Stimulated activated CD8-positive, alpha-beta memory T cell treated with anti-CD3 and anti-CD28 coated beads, Interleukin-7, amount 100 ng/mL, for 1 hour (primary cell): ENCODE measurements at places on chromosomes 13 and 19.

DNA sequence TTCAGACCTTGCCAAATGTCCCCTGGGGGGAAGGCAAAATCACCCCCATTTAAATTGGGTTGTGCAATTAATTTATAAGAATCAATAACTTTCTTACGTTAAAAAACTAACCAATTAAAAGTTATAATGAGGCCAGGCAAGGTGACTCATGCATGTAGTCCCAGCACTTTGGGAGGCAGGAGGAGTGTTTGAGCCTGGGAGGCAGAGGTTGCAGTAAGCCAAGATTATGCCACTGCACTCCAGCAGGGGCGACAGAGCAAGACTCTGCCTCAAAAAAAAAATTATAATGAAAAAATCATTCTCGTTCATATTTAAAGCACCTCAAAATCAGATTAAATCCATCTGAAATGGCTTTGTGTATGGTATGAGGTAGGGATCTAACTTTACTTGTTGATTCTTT is 18.4 kb upstream of the SIGLEC14 start:
- no peak for DNase-seq

DNA sequence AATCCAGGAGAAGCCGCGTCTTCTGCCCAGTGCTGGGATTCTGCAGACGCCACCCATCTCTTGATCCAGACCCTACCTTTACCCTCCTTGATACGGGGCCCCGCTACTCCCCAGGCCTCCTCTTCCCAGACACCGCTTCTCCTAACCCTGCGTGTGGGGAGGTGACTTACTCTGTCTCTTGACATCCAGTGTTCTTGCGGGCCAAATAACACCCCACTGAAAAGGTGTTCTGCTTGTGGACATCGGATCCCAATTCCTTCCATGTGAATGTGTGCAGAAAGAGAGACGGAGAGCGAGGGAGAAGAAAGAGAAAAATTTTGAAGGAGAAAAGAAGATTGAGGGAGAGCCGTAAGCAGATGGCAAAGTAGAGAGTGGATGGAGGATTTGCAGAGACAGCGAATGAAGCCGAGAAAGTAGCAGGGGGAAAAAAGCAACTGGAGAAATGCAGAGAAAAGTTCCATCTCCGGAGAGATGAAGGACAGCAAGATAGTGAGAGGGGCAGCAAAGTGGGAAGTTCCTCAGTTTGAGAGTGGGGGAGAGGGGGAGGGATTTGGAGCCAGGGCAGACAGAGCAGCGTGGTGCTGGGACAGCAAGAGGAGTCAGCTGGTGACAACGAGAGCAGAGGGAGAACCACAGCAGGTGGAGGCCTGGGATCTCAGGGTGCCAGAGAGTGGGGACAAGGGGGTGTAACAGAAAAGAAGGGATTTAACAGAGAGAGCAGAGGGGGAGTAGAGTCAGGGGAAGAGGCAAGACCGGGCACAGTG is 814 bp downstream of the ZNF480 start:
- DNase-seq, result no peak

DNA sequence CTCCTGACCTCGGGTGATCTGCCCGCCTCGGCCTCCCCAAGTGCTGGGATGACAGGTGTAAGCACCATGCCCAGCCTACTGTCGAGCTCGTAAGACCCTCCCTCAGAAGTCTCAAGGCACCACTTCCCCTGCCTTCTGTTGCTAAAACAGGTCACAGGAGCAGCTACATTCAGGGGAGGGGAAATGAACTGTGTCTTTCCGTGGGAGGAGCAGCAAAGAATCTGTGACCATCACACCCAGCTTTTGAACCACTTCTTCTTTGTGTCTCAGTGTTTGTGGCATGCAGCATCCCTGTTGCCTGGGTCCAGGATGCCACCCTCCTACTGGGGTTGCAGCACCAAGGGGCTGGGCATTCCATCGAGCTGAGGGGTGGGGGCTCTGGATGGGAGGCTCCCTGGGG is 7.7 kb upstream of the CSNK1G2 start:
- DNase-seq, result no peak

DNA sequence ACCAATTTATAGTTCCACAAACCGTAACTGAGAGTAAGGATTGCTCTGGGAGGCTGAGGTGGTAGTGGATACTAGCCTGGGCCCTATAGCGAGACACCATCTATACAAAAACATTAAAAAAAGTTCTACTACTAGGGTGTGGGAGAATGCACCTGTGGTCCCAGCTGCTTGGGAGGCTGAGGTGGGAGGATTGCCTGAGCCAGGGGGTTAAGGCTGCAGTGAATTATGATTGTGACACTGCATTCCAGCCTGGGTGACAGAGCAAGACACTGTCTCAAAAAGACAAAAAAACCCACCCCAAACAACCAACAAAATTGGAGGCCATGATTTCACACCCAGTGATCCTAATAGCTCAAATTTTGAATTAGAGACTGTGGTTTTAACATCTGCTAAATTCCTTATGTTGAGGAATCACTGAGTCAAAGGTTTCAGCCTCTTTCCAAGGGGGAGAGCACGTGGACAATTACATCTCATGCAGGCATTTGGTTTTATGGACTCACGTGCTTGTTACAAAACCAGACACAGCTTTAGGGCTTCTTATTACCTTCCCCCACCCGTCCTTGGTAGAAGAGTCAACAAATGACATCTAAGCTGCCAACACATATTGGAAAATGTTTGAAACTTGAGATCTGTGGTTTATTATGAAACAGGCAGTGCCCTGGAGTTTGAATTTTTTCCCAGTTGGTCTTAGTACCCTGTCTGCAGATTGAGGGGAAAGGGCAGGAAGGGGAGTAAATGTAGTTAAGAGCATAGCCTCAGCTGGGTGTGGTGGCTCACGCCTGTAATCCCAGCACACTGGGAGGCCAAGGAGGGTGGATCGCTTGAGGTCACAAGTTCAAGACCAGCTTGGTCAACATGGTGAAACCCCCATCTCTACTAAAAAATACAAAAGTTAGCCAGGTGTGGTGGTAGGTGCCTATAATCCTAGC is 18.5 kb downstream of the CYP2A6 start:
- no peak for DNase-seq

- DNase-seq, result no peak
Measured at GRCh38 chr13:60787083-60787482, 390.1 kb downstream of the TDRD3 start.

- DNase-seq, result no peak
Measured at GRCh38 chr13:75071796-75072195, 410.2 kb downstream of the TBC1D4 start.

GRCh38 chr13:101127741-101128353 is 288.5 kb downstream of the NALCN start:
- DNase-seq, result no peak

DNA sequence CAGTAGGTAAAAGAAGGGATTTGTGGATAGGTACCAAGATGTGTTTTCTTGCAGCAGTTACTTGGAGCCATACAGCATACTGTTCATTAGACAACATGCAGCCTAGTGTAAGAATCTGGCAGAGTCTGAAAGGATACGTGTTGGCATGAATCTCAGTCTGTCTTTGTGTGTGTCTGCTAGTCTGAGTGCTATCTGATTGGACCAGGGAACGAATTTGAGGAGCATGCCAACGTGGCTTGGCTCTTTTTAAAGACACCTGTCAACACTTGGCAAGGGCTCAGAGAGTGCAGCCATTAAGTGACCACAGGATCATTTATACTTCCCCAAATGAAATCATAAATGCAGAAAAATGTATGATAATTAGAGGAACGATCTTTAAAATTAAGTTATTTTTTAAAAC is 27.6 kb upstream of the ATXN8OS start:
- no peak for DNase-seq

GRCh38 chr13:98275681-98276171 is 98.7 kb upstream of the RNF113B start:
- no peak for DNase-seq

DNA sequence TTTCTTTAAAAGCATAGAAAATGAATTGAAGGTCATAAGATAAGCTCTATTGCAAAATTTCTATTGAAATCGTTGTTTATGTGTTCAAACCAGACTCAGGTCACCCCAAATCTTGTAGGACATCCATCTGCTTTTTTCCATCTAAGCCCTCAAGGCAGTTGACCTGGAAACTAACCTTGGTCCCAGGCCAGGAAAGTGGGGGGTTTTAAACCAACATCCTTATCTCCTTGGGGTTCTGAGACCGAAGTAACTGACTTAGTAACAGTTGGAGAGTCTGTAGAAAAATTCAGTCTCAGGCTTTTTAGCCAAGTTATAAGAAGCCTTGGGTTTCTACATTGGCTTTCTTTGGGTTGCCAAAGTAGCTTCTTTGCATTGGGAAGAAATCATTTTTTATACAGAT is 23.4 kb downstream of the ZNF507 start:
- no peak for DNase-seq

DNA sequence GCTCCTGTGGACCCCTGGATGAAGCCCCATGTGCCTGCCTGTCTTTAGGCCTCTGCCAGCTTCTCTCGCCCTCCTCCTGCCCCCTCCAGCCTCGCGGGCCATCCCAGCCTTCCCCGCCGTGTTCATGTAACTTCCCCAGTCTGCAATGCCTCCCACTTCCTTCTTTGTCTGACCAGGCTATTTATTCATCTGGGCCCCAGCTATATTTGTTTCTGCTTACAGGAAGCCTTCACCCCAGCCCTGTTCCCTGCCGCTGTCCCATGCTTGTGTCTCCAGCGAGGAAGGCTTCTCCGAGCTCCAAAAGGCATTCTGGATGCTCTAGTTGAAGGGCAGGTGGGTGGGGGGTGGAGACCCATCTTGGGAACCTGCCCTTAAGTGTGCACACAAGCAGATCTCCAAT is 7.9 kb upstream of the C3 start:
- DNase-seq, result no peak

DNA sequence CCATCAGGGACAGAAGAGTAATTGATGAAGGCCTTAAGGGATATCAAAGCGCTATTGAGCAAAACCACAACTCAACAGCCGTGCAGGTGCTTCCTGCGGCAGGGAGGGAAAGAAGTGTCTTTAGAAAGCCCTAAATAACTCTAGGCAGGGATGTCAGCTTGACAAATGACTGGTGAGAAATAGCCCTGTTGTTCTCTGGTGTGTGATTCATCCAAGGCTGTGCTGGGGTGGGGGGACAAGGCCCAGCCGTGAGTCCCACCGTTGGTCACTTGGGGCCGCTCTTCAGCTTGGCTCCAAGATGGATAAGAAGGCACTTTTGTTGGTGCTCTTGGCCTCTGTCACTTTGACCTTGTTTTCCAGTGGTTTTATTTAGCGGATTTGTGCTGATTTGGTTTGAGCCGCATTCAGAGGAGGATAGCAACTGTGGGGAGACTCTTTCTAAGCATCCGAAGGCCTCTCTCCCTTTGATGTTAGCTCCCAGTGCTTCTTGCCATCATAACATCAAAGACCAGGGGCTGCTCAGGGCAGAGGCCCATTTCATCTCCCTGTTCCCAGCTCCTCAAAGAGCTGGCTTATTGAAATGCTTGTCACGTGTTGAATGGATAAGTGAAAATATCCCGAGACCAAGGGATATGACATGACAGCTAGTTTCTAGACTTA is 130.3 kb upstream of the SERP2 start:
- no peak for DNase-seq

- no peak for DNase-seq
Measured at GRCh38 chr13:36130552-36131221, 495 bp downstream of the DCLK1 start.

GRCh38 chr19:37654118-37654517 is 1.1 kb downstream of the ZFP30 start:
- DNase-seq, result no peak

DNA sequence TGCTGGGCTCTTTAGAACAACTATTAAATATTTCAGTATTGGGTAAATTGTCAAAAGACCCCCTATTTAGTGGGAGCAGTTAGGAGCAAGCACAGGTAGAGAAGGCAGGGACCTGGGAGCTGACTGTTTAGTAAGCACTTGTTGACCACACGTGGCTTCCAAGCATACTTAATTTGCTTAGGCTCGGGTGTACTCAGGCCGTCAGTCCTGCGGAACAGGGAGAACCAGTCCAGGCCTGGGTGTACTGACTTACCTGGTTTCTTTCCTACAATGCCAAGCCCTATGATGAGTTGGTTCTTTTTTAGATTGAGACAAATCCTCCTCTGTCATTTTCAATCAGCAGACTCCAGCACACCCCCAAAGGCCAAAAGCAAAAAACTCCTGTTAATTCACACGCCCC is 90.0 kb downstream of the WDFY2 start:
- no peak for DNase-seq
